Cardiac muscle cell (in vitro differentiated cells and primary cell): ENCODE measurements at places on chromosomes 5 and 9. TPM values are rescaled to one million over a fixed set of nuclear protein-coding genes. Genes with fewer than 3 reads are reported as not detected.

DNA sequence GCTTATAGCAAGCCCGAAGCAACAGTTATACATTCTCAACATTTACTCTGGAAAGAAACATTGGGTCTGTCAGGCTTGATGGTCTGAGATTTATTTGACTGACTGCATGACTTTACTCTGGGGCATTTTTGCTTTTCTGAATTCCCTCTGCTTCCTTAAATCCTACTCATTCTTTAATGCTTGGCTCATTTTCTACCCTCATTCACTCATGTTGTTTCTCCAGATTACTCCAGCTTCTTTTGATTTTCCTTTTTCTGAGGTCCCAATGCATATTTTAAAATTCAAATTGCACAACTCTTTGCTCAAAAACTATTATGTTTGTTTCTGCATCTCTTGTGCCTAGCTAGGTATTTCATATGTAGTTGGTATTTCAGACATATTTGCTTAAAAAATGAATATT, 2002.9 kb upstream of the NUDT12 start:
- DNase-seq, result no peak

GRCh38 chr9:10678010-10678409, 65.2 kb upstream of the PTPRD start:
- DNase-seq, result no peak

DNA sequence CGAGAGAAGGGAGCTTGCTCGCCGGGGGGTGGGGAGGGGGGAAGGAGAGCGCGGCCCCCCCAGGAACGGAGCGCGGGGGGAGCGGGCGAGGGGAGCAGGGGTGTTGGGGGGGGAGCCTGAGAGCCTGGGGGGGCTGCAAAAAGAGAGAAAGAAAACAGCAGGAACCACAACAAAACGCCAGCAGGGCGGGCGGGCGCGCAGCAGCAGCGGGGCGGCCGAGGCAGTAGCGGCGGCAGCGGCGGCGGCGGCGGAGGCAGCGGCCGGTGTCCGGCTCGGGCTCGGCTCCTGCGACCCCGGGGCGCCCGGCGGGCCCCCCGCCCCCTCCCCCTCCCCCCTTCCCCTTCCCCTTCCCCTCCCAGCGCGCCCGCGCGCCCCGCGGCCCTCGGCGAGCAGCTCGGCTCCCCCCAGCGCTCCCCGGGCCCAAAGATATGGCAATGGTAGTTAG, 1.6 kb downstream of the NR2F1 start:
- no peak for DNase-seq

DNA sequence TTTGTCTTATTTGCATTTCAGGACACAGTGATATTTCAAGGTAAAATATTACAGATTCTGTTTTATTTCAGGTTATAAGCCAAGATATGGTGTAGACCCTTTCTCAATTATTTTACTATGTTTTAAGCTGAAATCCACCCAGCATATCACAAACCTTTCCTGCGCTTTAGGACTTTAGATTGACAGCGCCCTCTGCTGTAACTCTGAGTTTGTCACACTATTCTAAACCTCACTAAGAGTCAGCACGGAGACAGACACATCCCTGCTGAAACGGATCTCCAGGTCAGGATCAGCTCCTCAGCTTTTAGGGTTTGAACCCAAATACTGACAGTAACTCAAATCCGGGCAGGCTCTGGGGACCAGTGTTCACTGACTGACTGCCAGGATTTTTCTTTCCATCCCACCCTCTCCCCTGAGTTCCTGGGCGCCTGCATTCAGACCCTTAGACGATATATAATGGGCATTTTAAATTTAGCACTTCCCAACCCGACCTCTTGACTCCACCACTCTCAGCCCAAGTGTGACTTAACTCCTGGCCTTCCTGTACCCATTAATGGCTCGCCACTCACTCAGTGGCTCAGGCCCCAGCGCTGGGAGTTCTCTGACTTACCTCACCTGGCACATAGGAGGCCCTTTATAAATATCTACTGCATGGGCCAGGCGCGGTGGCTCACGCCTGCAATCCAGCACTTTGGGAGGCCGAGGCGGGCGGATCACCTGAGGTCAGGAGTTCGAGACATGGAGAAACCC, 33.5 kb downstream of the TLX3 start:
- DNase-seq, result peak; percentile 73

DNA sequence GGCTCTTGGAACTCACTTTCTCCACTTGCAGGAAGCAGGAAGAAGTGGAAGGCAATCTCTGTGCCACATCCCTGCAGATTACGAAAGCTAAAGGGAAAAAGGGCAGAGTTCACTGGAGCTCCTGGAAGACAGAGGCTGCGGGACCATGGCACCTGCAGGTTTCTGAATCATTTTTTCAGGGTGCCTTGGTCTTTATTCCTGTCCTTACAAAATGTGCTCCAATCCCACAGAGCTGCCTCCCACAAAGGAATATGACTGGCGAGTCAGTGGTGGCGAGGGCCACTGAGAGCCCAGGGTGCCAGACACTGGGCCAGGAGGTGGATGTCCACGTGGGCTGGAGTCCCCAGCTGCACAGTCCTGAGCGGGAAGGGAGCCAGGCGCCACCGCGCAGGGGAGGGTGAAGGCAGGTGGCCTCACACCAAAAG, 183.0 kb downstream of the FANCC start:
- DNase-seq, result no peak

DNA sequence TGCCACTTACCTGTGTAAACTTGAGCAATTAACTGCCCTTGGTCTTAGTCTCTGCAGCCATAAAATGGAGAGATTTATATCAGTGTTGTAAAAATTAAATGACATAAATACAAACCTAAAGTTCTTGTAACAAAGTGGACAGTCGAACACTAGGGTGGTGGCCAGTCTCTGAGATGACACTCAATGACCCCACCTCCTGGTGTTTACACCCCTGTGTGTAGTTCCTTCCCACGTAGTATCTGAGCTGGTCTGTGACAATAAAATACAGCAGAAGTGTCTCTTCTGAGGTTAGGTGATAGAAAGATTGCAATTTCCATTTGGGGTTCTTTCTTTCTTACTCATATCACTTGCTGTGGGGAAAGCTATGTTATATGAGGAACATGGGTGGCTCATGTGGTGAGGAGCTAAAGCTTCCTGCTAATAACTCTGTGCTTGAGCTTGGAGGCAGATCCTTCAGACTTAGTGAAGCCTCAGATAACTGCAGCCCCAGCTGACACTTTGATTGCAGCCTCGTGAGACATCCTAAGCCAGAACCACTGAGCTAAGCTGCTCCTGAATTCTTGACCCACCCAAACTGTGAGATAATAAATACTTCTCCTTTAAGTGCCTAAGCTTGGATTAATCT, 173.4 kb upstream of the CHD1 start:
- DNase-seq, result no peak

GRCh38 chr9:34741628-34742027, 31.7 kb upstream of the CCL21 start:
- DNase-seq, result peak; percentile 69

- DNase-seq, result no peak
Observed at GRCh38 chr5:43320846-43321245, 7.6 kb upstream of the HMGCS1 start.

- no peak for DNase-seq
Observed at GRCh38 chr9:18981476-18982261, 51.3 kb downstream of the SAXO1 start.

GRCh38 chr5:145158730-145159129, 676.4 kb downstream of the PRELID2 start:
- DNase-seq, result no peak

- no peak for DNase-seq
Observed at GRCh38 chr5:145247745-145248040, 587.4 kb downstream of the PRELID2 start.

DNA sequence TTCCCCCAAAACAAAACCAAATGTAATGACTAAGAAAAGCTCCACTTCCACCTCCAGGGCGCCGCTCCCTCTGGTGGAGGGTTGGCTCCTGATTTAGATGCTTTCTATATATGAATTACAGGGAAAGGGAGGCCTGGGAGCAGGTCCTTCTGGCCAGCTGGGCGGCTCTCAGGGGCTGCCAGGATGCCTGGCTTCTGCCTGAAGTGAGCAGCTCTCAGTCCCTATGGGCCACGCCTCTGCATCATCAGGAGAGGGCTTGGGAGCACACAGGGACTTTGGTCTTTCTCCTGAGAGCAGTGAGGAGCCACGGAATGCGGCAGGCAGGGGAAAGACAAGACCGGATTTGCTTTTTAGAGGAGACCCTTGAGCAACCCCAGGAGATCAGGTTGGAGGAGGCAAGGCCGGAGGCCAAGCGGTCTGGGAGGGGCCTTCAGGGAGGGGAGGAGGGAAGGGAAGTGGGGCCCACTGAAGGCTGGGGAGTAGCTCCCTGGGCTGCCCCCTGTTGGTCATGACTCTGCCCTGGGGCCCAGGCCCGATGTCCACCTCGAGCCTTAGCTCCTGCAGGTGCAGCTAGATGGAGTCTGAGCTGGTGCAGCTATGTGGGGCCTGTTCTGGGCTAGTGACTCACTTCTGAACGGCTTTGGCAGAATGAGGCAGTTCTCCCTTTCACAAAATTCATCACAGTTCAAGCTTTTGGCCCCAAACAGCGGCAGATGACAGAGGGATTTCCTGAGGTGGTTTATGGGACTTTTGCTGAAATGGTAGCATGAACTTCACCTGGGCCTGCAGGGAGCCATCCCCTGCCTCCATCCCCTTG, 11.3 kb upstream of the GRHPR start:
- DNase-seq, result no peak

DNA sequence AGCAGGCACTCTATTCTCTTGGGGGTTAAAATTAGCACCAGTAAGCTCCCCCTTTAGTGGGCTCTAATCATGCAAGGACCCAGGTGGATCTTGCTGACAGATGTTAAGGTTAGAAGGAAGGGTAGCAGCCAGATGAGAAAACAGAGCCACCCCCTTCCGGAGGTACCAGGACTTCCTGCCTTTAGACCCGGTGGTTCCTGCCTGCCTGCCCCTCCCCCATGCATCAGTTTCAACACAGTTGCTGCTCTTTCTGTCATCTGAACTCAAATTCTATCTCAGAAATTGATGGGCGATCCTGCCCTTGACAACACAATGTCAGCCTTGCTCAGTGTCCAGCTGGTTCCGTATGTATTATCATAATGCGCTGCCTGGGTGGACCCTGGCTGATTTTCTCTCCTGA, 287.3 kb downstream of the EBF1 start:
- no peak for DNase-seq

- DNase-seq, result no peak
Observed at GRCh38 chr9:14358523-14358922, 44.6 kb upstream of the NFIB start.

DNA sequence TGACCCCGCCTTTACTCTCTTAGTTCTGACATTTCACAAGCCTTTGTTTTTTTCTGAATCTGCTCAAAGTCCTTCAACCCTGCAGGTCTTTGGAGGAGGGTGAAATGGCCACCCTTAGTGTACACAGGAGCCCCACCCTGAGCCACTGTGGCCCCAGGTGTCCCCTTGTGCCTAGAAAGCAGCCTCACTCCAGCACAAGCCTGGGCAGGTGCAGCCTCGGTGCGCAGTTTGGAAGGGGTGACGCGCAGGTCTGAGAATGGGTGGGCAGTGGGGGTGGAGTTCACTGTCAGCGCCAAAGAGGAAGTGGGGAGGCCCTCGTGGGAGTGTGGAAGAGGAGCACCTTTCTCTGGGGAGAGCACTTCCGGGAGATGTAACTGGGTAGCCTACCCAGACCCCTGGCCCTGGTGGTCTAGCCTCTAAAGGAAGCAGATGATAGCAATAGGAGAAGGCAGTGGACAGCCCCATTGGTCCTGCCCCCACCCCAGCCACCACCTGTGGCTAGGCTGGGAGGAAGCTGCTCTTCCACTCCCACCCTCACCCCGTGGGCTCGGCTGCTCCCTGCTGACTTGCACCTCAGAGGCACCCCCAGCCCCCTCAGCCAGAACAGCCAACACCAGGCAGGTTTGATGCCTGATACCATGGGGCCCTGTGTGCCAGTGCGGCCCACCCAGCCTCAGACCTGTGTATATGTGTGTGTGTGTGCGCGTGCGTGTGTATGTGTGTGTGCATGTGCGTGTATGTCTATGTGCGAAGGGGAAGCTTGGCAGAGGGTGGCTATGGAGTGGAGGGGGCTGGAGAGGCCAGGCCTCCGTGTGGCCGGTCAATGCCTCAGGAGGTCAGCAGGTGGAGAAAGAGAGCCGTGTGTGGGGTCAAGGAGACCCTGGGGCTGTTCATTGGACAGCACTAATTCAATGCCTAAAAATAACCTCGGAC, 16.8 kb upstream of the DAB2IP start:
- peak; percentile 82 for DNase-seq

GRCh38 chr5:97735209-97735608, 552.2 kb upstream of the RIOK2 start:
- no peak for DNase-seq

DNA sequence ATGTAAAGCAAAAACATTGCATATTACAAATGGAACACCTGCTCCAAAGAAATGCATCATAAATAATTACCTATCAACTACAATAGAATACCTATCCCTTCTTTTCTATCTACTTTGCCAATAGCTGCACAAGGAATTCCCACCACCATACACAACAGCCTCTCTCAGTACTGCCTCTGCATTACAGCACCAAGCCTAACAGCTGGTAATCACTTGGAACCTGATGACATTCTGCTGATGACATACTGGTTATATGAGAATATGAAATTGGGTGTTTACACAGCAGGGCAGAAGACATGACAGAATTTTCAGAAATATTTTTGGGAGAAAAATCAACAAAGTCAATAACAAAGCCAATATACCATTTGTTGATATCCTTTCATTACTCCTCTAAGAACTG, 43.2 kb downstream of the PSMB7 start:
- peak; percentile 36 for DNase-seq

The DNAH5 gene
- under 0.01 and 0.03 TPM in 2 replicates for total RNA-seq

The ACER2 gene
- 1.7 and 1.9 TPM in 2 replicates for total RNA-seq

The JAK2 gene
- total RNA-seq, result 6.0 and 6.6 TPM in 2 replicates

The SVEP1 gene
- 2.8 and 4.4 TPM in 2 replicates for total RNA-seq

The EQTN gene
- not detected in 2 replicates for total RNA-seq

The FOXI1 gene
- not detected in 2 replicates for total RNA-seq

The EGFLAM gene
- 0.27 and 0.42 TPM in 2 replicates for total RNA-seq

The ECM2 gene
- not detected in 2 replicates for total RNA-seq

The PAPPA gene
- 0.80 and 0.81 TPM in 2 replicates for total RNA-seq

The CARD19 gene
- total RNA-seq, result 46.3 and 47.3 TPM in 2 replicates

The ANXA6 gene
- total RNA-seq, result 628 and 658 TPM in 2 replicates

The CLPTM1L gene
- 78.4 and 109 TPM in 2 replicates for total RNA-seq

The SPATA6L gene
- total RNA-seq, result 0.46 and 0.63 TPM in 2 replicates

The CNOT8 gene
- total RNA-seq, result 45.2 and 55.7 TPM in 2 replicates

The LURAP1L gene
- total RNA-seq, result 0.67 and 0.86 TPM in 2 replicates
